ENCODE measurements at places on chromosomes 13 and 19. TPM values are rescaled to one million over a fixed set of nuclear protein-coding genes. Genes with fewer than 3 reads are reported as not detected.

Gene RYR1
- 0.32 TPM for polyA plus RNA-seq

Gene NEK5
- polyA plus RNA-seq = 0.11 TPM

Gene GAPDHS
- not detected for polyA plus RNA-seq

Gene ZGLP1
- 11.6 TPM for polyA plus RNA-seq

Gene FARP1
- 6.5 TPM for polyA plus RNA-seq

Gene CCDC70
- polyA plus RNA-seq = not detected

Gene FFAR2
- 9.0 TPM for polyA plus RNA-seq

Gene INTS6
- 9.9 TPM for polyA plus RNA-seq

Gene TUBA3C
- polyA plus RNA-seq = not detected

Gene SCAF1
- 21.3 TPM for polyA plus RNA-seq

Gene JUND
- polyA plus RNA-seq = 75.6 TPM

Gene DENND1C
- 65.1 TPM for polyA plus RNA-seq

Gene SPACA4
- polyA plus RNA-seq = not detected

Gene TMEM150B
- polyA plus RNA-seq = 6.5 TPM

Gene RNF17
- not detected for polyA plus RNA-seq

Gene MBD3L3
- polyA plus RNA-seq = not detected

Gene SBSN
- polyA plus RNA-seq = 0.19 TPM

Gene MAST1
- polyA plus RNA-seq = 0.32 TPM

Gene SIGLEC14
- 20.8 TPM for polyA plus RNA-seq

Gene OR10H5
- polyA plus RNA-seq = not detected

Gene KDM4B
- polyA plus RNA-seq = 18.3 TPM

Gene PCSK4
- 1.9 TPM for polyA plus RNA-seq

Gene ASPDH
- not detected for polyA plus RNA-seq

Gene ZNF555
- 1.4 TPM for polyA plus RNA-seq

Gene CYP4F8
- not detected for polyA plus RNA-seq

Gene RAB3A
- 0.72 TPM for polyA plus RNA-seq

Gene ZNF540
- polyA plus RNA-seq = 4.0 TPM

Gene TGFBR3L
- 0.11 TPM for polyA plus RNA-seq

Gene COL4A1
- 61.5 TPM for polyA plus RNA-seq

Gene IL12RB1
- 21.5 TPM for polyA plus RNA-seq

Gene SLC46A3
- polyA plus RNA-seq = 10.5 TPM

Gene ACTMAP
- 5.2 TPM for polyA plus RNA-seq
